ENCODE measurements at places on chromosomes 5 and 9.

DNA sequence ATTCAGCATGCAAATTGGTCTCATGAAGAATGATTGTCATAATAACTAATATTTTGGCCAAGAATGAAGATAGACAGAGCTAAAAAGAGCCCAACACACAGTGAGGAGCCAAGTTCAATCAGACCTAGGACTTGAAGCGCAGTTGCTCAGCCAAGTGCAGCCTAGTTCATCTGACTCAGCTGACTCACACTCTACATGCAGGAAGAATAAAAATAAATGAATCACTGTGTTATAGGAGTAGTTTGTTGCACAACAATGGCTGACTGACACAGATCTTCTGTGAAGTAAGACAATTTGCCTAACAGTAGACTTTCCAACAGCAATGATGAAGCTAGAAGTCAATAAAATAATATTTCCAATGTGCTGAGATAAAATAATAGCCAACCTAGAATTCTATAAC, 261.5 kb downstream of the CEMIP2 start:
- no peak for DNase-seq

DNA sequence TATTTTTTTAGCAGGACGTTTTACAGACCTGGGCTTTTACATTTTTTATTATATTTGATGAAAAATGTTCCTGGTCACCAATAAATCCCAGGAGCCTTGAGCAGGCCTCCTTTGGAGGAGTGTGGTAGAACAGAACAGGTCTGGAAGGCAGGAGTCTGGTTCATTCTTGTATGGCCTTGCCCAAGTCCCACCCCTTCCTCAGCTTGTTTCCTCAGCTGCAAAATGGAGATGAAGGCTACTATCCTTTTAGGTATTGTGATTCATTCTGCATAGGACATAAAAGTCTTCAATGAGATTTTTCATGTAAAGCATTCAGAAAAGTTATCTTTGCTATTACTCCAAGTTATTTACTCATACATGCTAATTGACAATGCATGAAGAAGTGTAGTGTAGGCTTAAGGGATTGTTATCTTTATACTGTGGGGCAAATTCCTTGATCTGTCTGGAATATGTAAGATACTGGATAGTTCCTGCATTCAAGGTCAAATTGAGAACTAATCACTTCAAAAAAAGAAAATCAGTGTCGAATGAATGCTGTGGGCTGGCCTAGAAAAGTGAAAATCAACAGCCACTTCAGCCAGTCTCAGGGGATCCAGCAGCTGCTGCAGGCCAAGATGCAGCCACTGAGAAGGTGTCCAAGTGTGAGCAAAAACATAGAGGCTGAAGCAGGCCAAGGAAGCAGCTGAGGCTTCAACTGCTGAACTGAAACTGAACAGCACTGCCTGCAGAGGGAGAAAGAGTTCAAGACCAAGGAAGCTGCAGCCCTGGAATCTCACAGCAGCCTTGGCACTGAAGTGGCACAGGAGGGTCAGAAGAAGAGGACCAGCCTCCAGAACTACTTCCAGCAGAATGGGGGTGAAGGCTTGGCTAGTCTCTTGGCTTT, 15.5 kb upstream of the SLC36A3 start:
- DNase-seq = peak; percentile 29

DNA sequence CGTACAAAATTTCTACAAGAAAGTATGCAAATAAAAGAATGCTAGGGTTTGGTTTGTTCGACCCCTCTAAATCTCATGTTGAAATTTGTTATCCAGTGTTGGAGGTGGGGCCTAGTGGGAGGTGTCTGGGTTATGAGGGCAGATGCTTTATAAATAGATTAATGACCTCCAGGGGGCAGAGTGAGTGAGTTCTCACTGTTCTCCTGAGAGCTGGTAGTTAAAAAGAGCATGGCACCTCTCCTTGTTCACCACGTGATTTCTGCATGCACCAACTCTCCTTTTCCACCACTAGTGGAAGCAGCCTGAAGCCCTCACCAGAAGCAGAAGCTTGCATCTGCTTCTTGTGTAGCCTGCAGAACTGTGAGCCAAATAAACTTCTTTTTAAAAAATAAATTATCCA, 50.4 kb upstream of the FAM170A start:
- no peak for DNase-seq

DNA sequence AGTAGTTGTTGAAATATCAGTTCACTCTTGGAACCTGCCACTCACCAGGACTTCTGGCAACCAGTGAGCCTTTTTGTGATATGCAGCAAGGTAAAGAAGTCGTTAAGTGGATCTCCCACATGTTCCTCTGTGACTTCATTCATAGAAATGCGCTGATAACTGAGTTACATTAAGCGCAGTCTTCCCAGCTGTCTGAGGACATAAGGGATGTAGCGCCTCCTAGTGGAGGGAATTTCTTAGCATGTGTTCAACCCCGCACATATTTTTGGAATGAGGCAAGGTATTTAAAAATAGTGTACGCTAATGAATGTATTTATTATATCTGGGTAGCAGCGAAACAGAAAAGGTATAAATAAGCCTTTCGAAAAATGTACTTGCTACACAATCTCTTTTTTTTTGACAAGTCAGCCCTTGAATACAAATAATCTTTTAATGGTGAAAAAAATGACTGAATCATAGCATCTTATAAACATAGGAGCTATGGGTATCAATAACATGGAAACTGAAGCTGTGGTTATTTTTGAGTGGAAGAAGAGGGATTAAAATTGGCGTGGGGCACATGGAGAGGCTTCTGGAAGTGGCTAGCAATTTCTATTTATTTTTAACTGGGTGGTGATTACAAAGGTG, 38.0 kb downstream of the PALM2AKAP2 start:
- peak; percentile 49 for DNase-seq

DNA sequence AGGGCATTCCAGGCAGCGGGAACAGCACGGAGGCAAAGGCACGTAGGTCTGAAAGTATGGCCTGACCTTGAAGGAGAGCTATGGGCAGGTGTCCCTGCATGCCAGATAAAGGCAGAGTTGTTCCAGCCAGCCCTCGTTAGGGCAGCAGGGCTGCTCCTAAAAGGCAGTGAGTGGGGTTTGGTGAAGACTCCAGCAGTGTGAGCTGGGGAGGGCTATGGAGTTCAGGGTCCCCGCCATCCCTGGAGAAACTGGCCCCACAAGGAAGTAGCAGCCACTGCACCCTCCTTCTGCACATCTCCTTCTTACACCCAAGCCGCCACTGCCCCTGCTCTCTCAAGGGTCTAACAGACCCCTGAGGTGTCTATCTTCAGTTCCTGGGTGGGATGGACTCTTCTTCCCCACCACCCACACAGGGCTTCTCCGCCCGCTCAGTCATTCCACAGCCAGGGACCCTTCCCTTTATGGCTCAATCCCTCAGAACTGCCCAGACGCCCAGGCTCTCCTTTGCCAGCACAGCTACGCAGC, 1.4 kb downstream of the AKNA start:
- no peak for DNase-seq

GRCh38 chr5:8391911-8392310, 523.0 kb downstream of the MTRR start:
- no peak for DNase-seq

DNA sequence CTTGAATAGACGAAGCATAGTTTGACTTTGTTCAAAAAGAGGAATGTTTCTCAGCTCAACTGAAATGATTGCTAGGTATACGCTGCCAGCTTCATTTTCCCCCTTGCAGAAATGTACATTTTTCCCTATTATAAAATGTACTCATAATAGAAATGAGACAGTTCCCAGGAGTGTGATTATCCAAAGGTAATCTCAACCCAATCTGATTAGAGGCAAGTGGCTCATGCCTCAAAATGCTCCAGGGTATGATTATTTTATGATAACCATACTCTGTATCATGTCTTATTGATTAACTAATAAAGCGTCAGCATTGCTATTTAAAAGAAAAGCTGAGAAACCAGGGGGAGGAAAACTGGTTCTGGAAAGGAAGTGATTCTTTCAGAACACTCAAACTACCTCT, 54.9 kb upstream of the SMIM15 start:
- DNase-seq = no peak

- DNase-seq = no peak
These were observed 19.3 kb downstream of the SLC6A7 start for GRCh38 chr5:150209099-150209635.

GRCh38 chr9:38001430-38001829, 67.6 kb downstream of the SHB start:
- no peak for DNase-seq

DNA sequence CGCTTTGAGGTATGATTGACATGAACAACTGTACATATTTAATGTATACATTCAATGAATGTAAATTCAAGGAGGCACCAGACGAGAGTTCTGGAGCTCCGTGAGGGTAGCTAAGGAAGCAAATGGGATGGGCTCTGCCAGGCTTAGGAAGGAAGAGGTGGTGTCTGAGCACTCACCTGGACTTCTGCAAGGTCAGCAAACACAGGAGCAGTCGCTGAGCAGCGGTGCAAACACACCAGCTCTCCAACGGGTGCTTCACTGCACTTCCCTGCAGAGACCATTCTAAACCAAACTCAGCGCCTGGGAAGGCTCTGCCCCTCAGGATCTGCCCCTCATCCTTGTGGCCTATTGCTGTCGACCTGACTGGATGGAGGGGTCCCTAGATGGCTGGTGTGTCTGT, 101.5 kb downstream of the COL23A1 start:
- no peak for DNase-seq

DNA sequence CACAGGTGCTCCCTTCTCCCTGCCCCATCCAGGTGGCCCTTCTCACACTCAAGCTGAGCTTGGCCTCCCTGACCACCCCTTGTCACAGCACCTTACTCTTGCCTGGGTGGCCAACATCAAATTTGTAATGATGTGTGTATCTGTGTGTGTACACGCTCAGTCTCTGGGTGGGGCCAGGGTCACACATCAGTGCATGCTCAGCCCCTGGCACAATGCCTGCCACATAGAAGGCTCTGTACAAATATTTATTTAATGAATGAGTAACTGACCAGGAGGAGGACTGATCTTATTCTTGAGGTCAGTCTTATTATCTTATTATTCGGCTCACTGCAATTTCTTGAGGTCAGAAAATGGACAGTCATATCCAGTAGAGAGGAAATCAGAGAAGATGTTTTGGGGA, 41.3 kb upstream of the HAND1 start:
- DNase-seq = no peak

- no peak for DNase-seq
These were observed 64.4 kb downstream of the USP20 start for GRCh38 chr9:129899620-129900019.

DNA sequence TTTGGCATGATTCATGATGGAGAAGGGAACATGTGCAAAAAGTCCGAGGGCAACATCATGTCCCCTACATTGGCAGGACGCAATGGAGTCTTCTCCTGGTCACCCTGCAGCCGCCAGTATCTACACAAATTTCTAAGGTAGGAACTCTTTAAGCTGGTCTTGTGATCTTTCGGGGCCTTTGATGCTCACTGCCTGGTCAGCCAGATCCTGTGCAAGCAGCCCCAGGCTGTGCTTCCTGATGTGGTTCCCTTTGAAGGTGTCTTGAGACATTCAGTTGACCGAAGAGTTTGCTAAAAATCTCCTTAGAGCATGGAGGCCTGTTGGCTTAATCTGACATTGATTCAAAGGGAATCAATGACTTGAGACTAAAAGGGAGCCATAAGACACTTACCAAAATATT, 60.0 kb downstream of the ADAMTS16 start:
- DNase-seq = no peak

GRCh38 chr5:115209279-115209678, 39.6 kb upstream of the TRIM36 start:
- peak; percentile 56 for DNase-seq

GRCh38 chr9:133134388-133135145, 13.5 kb upstream of the RALGDS start:
- DNase-seq = no peak

DNA sequence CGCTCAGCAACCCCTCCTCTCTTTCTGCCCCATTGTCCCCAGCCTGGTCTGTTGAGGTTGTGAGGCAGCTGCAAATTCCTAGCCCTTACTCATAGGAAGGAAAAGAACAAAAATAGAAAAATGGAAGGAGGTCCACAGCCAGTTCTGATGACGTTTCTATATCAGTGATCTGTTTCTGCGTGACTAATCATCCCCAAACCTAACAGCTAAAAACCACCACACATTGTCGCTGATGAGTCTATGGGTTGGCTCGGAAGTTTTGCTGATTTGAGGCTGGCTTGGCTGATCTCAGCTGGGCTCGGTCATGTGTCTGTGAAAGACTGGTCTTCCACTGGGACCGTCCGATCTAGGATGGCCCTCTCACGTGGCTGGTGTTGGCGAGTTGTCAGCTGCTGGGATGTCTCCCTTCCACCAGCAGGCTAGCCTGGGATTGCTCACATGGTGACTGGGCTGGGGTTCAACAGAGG, 200.6 kb upstream of the ZNF618 start:
- no peak for DNase-seq

- DNase-seq = no peak
These were observed 55.8 kb downstream of the RFK start for GRCh38 chr9:76338418-76338817.

DNA sequence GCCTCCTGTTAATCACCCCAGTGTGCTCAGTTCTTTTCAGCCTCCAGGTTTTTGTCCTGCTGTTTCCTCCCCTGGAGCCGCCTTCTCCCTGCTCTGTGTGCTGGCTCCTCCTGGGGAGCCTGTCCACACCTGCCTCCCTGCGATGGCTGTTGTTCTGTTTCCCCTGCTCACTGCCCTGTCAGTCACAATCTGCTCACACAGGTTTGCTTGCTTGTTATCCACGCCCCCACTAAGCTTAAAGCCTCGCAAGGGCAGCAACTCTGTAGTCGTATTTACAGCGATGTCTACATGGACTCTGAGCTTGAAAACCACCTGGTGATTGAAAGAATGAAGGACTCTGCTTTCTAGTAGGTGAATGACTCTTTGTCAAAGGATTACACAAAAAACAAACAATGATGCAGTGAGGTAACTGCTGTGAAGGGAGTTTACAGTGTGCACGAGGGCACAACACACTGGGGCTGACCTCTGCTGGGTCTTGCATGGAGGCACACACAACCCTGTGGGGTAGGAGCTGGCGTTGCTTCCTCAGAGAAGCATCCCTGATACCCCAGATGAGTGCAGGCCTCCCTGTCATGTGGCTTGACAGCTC, 39.6 kb upstream of the TEX48 start:
- no peak for DNase-seq

GRCh38 chr9:76516350-76516749, 57.4 kb downstream of the GCNT1 start:
- no peak for DNase-seq

DNA sequence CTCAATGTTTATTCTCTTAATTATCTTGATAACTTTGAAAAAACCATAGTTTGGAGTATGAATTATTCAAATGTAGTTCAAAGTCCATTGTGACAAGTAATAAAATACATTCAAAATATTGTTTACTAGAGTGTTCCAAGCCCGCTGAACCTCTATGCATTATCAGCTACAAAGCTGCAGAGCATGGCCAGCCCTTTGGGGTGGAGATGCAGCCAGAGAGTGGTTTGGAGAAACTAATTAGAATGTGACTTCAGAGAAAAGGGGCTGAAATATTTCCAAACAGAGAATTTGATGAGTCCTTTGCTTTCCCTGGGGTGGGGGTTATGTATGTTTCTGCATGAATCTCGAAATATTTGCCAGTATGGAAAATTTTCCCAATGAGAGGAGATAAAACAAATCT, 211.3 kb downstream of the NTRK2 start:
- DNase-seq = no peak

DNA sequence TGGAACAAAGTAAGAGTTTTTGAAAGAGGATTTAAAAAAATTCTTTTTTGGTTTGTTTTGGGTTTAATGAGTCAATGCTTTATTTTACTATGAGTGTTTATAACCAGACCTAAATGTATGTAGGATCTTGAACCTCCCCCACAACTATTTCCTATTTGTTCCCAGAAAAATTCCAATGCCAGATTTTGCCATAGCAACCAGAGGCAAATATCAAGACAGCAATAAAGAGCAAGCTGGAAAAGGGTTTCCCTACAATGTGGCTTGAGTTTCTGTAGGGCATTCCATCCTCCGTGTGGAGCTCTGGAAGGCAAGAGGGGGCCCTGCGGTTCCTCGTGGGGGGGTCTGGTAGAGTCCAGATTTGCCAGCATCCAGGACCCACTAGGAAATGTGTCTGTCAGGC, 27.8 kb upstream of the GDNF start:
- DNase-seq = no peak
